KG1 (cell line): ENCODE measurements at places on chromosomes 3 and 15.

- DNase-seq = no peak
These were observed 136.2 kb downstream of the TJP1 start for GRCh38 chr15:29686079-29686425.

DNA sequence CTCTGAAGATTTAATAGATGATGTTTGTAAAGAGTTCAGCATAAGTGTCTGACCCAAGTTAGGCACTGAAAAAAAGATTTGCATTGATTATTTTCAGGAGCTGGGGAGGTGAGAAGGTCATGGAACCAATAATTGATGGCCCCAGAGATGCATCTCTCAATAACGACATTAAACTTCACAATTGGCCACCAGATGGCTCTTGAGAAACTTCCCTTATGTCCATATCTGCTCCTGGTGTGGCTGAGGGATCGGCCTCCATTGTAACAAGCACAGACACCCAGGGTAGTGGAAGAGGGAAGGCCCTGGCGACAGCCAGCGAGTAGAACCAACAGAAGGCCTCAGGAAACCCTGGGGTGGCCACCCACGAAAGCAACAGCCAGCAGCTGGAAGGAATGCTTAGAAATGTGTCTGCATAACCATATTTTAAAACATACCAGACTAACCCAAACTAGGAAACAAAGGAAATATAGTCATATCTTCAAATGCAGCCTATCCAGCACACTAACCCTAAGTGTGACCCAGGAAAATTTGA lies 536.7 kb downstream of the SOX2 start:
- DNase-seq = no peak

- DNase-seq = no peak
These were observed 347.5 kb upstream of the TMCO5A start for GRCh38 chr15:37586976-37587375.

GRCh38 chr3:172184106-172184822 lies 144.9 kb downstream of the FNDC3B start:
- no peak for DNase-seq

DNA sequence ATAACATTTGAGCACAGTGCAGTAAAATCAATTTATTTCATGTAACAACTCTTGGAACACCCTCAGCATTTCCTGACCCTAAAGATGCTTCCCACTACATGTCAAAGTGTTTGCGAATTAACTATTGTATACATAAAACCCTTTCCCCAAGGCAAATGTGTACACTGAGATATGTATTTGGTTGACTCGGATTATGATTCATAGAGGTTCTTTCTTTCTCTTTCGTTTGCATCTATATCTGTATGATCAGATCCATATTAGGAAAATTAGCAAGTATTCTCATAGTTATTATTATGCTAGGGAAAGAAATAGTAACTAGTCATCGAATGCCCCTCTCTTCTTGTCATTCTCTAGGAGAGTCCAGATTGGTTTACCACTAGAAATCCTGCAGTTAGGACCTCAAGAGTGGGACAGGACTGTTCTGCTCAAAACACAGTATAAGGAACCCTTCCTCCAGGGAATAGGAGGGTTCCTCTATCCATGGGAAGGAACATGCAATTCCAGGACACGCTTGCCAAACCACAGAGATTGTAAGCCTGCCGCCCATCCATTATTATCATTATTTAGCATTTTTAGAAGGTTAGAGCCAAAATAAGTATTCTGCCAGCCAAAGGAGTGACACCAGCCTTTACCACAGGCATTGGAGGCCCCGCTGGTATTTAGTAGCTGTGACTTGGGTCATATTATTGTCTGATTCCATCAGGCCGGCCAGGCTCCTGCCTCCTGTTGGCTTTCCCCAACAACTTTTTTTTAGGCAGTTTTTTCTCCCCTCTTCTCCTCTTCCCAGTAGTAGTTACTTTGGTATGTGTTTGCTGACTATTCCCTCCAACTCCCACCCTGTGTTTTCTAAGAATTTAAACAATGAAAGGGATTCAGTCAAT lies 100.7 kb downstream of the GALK2 start:
- DNase-seq = no peak

DNA sequence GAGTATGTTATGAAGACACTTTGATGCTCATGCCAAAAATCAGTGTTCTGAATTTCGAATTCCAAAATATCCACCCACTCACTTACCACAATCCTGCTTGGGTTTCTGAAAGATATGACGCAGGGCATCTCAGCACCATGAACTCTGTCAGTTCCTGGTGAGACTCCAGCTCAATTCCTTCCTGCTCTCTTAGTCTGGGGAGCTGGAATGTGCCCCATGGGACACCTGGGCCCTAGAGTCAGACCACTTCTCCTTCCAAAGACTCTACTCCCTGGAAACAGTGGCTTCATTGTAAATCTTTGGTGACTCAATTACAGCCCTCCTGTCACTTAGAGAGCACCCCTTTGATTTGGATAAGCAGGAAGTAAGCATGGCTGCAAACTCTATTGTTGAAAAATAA lies 50.5 kb downstream of the CD86 start:
- no peak for DNase-seq

DNA sequence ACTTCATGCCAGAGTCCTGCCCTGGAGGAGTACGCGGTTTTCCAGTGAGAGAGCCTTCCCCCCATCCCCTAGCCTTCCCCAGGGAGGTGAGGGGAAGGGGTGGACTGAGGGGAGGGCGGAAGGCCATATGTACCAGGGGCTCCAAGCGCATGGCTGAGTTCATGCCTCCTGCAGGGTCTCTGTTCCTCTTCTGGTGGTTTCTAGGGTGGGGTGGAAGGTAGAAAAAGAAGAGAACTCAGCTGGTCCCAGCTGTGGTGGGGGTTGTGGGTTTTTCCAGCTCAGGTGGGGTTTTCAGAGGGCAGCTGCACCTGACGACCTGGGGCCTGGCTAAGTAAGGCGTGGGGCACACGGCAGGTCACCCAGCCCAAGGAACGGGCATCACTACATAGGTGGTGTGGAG lies 10.7 kb upstream of the IQSEC1 start:
- DNase-seq = no peak

DNA sequence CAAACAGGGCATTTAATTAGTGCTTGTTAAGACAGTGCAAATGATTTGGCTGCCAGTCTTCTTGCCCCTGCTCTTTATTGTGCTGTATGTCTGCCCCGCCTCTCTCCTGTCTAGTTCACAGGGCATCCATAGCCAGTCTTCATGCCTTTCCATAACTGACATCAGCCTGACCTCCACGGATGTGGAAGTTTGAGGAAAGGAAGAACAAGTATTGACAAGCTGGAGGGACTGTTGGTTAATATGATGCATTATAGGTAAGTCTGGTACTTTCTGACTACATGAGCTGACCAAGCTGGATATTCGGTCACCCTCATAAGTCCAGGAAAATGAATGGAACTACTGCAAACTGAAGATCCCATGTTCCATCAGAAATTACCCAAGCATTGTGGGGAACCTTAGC lies 325.9 kb downstream of the TIGIT start:
- no peak for DNase-seq

- DNase-seq = no peak
These were observed 6.6 kb downstream of the MYZAP start for GRCh38 chr15:57598346-57598745.

DNA sequence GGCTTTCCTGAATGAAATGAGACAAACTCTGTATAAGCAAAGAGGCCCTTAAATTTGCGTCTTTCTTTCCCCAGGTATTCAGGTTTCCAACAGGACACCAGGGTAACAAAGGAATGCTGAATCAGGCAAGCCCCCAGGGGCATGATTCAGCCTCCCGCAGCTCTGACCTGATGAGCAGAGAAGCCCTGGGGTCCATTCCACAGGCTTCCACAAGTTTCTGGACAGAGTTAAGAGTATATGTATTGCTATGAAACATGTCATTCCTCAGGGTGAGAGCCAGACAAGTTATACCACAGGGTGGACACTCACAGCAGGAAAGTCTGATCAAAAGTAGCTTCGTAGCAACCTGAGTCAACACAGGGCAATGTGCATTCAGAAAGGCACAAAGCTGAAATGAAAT lies 68.1 kb upstream of the CTNNB1 start:
- DNase-seq = no peak

GRCh38 chr3:141148770-141149169 lies 82.9 kb upstream of the PXYLP1 start:
- DNase-seq = no peak

DNA sequence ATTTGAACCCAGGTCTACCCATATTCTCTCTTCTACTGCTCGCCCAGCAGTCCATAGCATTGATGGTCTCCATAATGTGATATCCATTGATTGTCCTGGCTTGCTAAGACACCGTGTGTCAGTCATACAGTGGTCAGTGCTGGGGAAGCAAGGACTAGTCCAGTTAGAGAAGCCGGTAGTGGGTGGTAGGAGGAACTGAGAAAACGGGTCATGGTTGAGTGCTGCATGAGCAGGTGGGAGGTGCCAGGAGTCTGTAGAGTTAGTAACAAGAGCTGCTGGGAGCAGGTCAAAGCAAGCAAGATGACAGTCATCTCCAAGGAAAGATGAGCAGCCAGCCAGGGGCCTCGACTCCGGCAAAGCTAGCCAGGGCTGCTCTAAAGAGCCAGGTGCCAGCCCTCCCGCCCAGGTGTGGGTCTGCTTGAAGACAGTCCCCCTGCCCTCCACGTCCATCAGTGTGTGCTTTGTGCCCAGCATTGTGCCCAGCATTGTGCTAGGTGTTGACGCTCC lies 29.5 kb upstream of the USP3 start:
- no peak for DNase-seq

GRCh38 chr3:15329046-15330005 lies 3.1 kb downstream of the SH3BP5 start:
- no peak for DNase-seq

GRCh38 chr3:42780892-42781700 lies 8.0 kb upstream of the CCDC13 start:
- DNase-seq = no peak

DNA sequence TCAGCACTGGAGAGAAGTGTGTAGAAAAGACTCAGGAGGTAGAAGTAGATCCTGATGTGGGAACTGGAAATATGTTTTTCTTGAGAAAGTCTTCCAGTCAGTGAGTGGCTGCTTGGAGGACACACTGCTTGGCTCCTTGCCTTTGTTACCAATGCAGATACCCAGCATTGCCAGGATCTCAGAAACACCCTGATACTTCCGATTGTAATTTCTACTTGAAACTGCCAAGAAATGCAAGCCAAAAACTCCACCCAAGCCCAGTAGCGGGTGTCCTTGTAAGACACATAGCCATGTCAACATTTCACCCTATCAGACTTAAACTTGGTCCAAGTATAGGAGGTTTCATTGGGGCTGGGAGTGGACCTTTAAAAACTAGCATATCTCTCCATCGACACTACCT lies 141.8 kb downstream of the ALDH1A2 start:
- no peak for DNase-seq

DNA sequence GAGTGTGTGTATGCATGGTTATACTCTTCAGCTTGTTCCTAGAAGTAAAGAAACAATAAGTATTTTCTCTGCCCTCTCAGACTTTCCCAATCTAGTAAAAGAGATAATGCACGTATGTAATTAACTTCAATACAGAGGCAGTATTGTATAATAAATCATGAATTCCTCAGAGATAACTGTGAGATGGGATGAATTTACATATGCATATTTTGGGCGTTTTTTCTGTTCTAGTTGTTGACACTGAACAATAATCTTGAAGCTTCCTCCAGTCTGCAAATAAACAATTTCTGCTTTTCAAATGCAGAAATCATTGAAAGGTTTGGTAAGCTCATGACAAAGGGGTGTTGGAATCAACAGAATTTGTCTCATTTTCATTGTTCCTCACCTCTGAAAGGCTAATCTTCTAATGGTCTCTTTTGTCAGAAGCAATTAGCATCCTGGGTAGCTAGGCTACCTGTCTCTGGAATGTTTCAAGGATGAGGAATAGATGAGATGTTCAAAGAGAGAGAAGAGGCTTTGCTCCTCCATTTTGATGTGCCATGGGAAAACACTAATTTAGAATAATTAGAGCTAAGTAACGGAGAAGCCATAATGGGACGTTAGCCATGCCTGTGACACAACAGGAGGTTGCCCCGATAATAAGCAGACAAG lies 43.3 kb upstream of the SIAH2 start:
- DNase-seq = no peak

- DNase-seq = no peak
These were observed 117.8 kb upstream of the PRICKLE2 start for GRCh38 chr3:64342940-64343688.

- no peak for DNase-seq
These were observed 22.8 kb upstream of the TKT start for GRCh38 chr3:53278667-53279066.

DNA sequence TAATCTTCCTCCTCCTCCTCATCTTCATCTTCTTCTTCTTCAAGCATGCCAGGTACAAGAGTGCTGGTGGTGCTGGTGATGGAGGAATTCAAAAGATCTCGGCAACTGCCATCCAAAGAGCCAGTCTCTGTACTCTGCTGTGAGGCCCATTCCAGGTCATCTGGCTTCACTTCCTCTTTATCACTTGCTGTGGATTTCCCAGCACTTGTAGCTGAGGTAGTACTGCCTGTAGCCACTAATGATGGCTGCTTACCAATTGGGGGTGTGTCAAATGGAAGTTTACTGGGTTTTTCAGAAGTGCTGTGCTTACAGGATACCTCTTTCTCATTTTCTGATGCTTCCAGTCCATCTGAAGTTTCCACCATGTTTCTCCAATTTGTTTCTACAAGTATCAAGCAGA lies 28.8 kb upstream of the SHC4 start:
- DNase-seq = no peak

GRCh38 chr15:94287794-94288246 lies 56.5 kb downstream of the MCTP2 start:
- no peak for DNase-seq

GRCh38 chr3:147987549-147987948 lies 578.4 kb downstream of the ZIC1 start:
- no peak for DNase-seq

- no peak for DNase-seq
These were observed 32.0 kb downstream of the GLB1 start for GRCh38 chr3:33064929-33065328.

GRCh38 chr15:60155661-60156060 lies 151.6 kb downstream of the FOXB1 start:
- DNase-seq = no peak

- no peak for DNase-seq
These were observed 9.8 kb downstream of the TM2D3 start for GRCh38 chr15:101642361-101642760.

DNA sequence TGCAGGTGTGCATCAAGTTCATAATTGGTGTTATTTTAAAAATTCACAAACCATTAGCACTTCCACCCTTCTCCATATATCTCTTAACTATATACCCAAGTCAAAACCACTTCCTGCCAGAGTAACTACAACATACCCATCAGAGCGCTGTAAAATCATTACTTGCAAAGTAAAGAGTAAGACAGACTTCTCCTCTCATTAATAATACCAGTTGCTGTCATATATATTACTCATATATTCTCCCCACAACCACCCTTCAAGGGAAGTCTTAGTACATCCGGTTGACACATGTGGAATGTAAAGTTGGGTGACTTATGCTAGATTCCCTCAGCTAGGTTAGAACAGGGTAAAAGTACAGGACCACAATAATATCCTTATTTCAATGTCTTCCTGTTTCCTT lies 5.6 kb downstream of the TERC start:
- no peak for DNase-seq

GRCh38 chr3:120645083-120645845 lies 36.8 kb downstream of the HGD start:
- DNase-seq = no peak

GRCh38 chr3:123421353-123422174 lies 27.3 kb downstream of the ADCY5 start:
- no peak for DNase-seq
